ENCODE measurements at places on chromosomes 5 and 9.

DNA sequence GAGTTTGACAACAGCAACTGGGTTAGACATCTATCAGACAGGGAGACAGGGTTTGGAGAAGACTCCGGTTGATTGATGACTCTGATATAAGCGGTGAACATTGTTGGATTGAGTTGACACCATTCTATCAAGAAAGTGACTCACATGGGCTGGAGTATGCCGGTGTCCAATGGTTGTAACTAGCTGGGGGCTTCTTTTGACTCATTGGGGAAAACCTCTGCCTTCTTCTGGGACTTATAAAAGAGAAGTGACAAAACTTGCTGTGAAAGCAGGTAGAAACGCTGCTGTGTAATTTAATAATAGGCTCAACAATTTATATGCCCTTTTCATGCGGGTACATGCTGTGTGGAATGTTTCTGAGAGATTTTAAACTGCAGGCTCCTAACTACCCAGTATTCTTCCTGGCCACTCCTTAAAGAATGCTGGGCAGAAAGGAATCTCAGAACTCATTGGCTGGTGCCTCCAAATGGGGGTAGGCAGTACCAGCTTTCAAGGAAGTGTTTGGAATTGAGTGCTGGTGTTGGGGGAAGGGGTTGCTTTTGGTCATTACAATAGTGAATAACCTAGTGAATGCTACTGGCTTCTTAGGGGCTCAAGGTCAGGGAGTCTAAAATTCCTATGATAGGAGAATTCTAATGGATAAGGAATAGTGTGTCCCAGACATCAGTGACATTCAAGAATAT is 43.9 kb downstream of the FYB1 start:
- DNase-seq = no peak

GRCh38 chr5:126600631-126601511 is at the start of gene PHAX:
Gene PHAX, plus strand, starts transcription at chr5:126600947. Its CDS starts 16 bp downstream, at chr5:126600963.
- DNase-seq = peak; percentile 69

DNA sequence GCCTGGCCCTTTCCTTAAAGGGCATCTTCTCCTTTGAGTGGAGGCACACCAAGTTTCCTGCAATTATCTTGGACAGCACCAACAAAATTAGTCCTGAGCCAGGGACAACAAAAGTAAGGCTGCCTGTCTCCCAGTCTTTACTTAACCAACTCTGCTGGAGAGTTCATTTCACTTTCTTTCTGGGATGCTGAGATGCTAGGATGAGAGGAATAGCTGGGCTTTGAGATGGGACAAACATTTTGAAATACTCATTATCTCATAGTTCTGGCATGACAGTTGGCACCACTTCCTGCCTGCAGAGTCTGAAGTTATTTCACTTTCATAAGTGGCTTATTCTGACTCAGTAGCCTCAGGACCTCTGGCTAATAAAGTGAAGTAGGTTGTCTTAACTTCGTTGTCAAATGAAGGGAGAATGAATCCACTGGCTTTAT is 157.0 kb downstream of the C9orf152 start:
- no peak for DNase-seq

GRCh38 chr9:81632599-81632998 is 56.7 kb downstream of the TLE1 start:
- no peak for DNase-seq

All from CD4-positive, alpha-beta T cell treated with Interferon alpha-2 for 1 hour (primary cell).